GM12892 (cell line): ENCODE measurements at places on chromosomes 3 and 15.

DNA sequence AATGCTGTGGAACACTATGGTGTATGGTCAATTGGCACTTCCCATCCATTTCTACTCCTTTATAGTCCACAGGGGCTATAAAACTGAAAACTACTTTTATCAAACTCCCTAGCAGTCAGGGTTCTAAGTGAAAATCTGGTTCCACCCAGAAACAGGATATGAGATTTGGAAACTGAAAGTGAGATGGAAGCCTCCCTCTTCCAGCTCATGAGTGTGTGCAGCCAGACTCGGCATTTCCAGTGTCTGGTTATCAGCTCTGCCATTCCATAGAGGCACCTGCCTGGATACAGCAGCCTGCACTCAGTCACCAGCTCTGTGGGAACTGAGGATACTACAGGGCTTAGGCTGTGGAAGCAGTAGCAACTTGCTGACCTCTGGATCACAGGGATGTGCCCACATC lies 14.7 kb upstream of the PLA2G4F start:
- no peak for DNase-seq

DNA sequence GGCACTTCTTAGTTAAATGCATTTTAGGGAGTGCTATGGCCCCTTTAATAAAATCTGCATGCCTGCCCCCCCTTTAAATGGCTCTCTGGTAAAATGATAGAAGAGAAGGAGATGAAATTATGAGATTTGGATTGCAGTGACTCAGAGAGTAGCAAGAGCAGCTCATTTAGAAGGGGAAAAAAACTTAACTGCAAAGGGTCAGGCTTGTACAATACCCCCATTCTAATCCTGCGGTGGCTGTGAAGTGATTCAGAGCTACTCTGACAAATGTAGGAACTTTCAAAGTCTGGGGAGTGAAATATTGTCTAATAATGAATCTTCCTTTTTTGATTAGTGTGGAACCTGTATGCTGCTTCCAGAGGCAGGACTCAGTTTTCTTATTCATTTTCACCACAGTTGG lies 44.1 kb upstream of the TBC1D23 start:
- no peak for DNase-seq

GRCh38 chr3:110420158-110420641 lies 651.4 kb upstream of the NECTIN3 start:
- no peak for DNase-seq

DNA sequence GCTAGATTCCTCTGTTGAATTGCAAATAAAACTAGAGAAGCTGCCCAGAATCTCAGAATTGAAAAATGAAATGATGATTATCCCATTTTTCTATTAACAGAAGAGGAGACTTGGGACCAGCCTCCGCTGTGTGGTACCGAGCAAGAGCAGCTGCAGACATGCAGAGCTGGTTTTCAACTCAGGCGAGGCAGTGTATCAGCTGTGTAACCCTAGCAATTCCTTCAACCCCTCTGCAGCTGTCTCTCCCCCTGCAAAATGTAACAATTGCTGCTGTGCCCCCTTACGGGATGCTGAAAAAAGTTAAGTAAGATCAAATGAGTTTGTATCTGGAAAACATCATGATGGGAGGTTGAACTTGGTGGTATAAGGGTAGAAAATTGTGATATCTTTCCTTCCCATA lies 98.5 kb upstream of the C3orf80 start:
- no peak for DNase-seq

- DNase-seq: no peak
Measured at GRCh38 chr3:147407498-147408187, 1.3 kb upstream of the ZIC4 start.

- DNase-seq: no peak
Measured at GRCh38 chr15:42456971-42457370, 34.0 kb downstream of the ZNF106 start.
